Heart right ventricle (tissue), 16 donors: ENCODE measurements at places on chromosomes 3 and 15.

DNA sequence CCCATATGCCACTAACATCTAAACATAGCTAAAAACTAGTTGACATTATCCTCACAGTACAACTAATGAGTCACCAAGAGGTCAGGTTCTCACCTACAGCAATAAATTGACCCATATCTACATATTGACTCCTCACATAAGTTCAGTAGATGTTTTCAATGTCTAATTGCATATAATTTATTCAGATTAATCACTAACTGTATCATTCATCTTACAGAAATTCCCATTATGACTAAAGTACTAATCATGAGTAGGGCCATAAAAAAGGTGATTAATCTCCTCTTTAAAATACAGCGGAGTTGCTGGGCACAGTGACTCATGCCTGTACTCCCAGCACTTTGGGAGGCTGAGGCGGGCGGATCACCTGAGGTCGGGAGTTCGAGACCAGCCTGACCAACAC, 82.4 kb upstream of the ST3GAL6 start:
- no peak for DNase-seq

- DNase-seq, result no peak
Observed at GRCh38 chr15:79066391-79067071, 24.0 kb downstream of the RASGRF1 start.

DNA sequence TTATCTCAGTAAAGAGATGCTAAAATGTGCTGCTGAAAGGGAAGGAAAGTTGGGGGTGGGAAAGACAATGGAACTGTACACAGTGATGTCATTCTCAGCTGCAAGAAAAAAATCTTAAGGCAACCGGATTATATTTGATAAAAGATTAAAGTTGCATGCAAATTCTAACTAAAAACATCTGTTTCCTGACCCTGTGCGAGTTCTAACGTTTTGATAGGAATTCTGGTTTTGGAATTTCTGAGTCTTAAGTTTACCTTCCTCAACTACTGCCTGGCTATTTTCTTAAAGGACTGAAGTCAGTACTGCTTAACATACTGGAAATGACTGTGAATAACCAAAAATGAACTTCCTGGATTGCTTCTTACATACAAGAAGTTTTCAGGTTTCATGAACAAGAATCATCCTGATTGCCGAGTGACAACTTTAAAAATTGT, 115.5 kb downstream of the SLC25A26 start:
- no peak for DNase-seq

DNA sequence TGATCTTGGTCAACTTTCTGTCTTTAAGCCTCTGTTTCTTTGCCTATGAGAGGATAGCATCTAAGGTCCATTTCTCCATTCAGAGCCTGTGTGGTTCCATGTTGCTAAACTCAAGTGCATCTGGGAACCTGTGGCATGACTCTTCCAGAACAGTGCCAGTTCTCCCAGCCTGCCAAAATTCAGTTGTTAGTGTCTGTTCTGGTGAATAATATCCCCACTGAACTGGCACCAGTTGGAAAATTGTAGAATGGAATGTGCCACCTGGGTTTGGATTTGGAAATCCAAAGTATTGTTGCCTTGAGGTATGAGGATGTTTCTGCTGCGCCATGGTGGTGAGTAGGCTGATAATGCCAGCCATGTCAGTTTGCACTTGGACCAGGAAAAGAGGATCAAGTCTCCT, 31.3 kb downstream of the TIMP4 start:
- no peak for DNase-seq

GRCh38 chr3:189305412-189305811, 133.6 kb downstream of the TPRG1 start:
- no peak for DNase-seq

GRCh38 chr3:42117175-42118008, 26.2 kb downstream of the TRAK1 start:
- DNase-seq, result peak; percentile 46
